ENCODE measurements at places on chromosomes 7 and 10. TPM values are rescaled to one million over a fixed set of nuclear protein-coding genes. Genes with fewer than 3 reads are reported as not detected.

DNA sequence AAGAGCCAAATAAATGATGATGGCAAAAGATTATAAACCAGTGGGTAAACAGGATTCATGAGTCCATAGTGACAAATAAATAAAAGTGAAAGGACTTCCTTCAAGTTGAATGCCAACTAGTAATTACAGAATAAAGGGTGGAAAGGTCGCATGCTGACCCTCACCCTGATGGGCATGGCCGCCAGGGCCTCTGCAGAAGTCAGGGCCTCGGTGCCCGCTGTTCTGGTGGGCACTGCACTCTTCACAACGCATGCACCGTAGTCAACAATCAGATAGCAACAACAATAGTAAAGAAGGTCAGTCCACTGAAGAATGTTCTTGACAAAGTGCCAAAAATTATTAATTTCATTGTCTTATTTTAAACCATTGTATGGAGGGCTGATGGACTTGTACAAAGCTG, 123.2 kb upstream of the LANCL2 start:
- H3K4me1 ChIP-seq, result peaks cover 7% of the 10 kb centered on the region
- H3K27me3 ChIP-seq, result peaks cover 1% of the 10 kb centered on the region
- no peak for DNase-seq
- no peak overlapping the region for H3K4me3 ChIP-seq
- H3K27ac ChIP-seq, result no peak overlapping the region

GRCh38 chr10:68560943-68561864, 1.1 kb downstream of the TET1 start:
- H3K36me3 ChIP-seq, result no peaks in the 10 kb centered on the region
- H3K4me3 ChIP-seq, result peak overlapping the region; percentile 95
- peaks cover 59% of the 10 kb centered on the region for H3K4me1 ChIP-seq

DNA sequence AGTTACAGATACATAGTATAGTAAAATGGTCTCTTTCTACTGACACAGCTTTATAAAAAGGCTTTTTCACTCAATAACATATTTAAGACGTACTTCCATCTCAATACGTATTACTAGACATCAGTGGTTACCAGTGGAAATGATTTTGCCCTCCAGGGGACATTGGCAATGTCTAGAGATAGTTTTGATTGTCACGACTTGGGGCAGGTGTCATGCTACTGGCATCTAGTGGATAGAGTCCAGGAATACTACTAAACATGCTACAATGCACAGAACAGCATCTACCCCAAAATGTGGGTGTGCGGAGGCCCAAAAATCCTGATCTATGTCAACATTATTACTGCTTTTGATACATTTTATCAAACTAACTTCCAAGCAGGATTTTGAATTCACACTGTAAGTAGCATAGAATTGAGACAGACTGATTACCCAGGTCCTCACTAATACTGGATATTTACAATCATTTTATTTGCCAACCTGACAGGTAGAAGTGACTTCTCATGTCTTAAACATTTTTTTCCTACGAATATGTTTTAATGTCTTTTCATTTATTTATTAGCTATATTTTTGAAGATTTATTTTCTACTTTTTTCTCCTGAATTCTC, 53.8 kb downstream of the HGF start:
- no peak overlapping the region for H3K27ac ChIP-seq
- no peaks in the 10 kb centered on the region for H3K27me3 ChIP-seq
- no peak overlapping the region for H3K4me3 ChIP-seq

- no peaks in the 10 kb centered on the region for H3K36me3 ChIP-seq
- no peaks in the 10 kb centered on the region for H3K27me3 ChIP-seq
- H3K27ac ChIP-seq, result no peak overlapping the region
- H3K4me3 ChIP-seq, result no peak overlapping the region
Observed at GRCh38 chr10:60957667-60958221, 13.8 kb upstream of the RHOBTB1 start.

DNA sequence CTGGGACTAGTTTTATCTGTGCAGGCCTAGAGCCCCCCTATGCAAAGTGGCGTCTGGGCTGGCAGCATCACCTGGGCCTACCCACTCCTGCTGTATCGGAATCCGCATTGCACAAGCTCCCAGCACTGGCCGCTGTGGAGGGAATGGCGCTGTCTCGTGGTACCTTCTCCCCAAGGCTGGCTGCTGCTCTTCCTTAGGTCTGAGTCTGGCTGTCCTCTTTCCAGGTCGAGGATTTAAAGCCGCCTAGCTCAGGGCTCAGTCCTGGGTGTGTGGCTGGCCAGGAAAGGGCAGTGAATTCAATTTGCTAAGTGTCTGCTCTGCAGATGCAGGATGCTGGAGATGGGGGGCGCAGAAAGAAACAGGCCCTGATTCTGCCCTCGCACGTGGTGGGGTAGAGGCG, 44.7 kb downstream of the MGMT start:
- no peaks in the 10 kb centered on the region for H3K27me3 ChIP-seq
- H3K36me3 ChIP-seq, result no peaks in the 10 kb centered on the region
- no peak overlapping the region for H3K4me3 ChIP-seq
- H3K27ac ChIP-seq, result no peak overlapping the region
- DNase-seq, result no peak

- H3K4me1 ChIP-seq, result no peaks in the 10 kb centered on the region
- no peaks in the 10 kb centered on the region for H3K27me3 ChIP-seq
- H3K36me3 ChIP-seq, result no peaks in the 10 kb centered on the region
- H3K4me3 ChIP-seq, result no peak overlapping the region
Observed at GRCh38 chr7:105327201-105327600, 61.5 kb downstream of the SRPK2 start.

DNA sequence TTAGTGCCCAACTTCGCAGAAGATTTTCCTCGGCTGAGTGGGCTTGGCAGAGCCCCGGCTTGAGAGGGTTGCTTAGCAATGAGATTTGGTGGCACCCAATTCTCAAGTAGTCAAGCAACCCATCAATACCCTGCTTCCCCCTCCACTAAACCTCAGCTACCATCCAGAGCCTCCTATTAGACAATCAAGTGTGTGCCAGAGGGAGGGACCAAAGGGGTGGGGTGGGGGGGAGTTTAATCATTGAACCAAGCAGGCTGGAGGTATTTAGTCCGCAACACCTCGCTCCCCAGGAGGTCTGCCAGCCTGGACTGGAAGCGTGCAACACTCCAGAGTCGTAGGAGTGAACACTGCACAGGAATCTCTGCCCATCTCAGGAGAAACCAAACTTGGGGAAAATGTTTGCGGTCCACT, at the start of gene HKDC1:
TSS of gene HKDC1 (plus strand) at position 292 of the 411 bp plus-strand sequence. CDS start at position 396, 104 bp downstream.
- peak within 1 kb of the TSS; percentile 57 for H3K4me3 ChIP-seq
- DNase-seq, result peak; percentile 53
- H3K4me1 ChIP-seq, result peaks cover 75% of the 10 kb centered on the region
- H3K36me3 ChIP-seq, result no peaks in the 10 kb centered on the region
- H3K27ac ChIP-seq, result peak within 1 kb of the TSS; percentile 77
- no peaks in the 10 kb centered on the region for H3K27me3 ChIP-seq

DNA sequence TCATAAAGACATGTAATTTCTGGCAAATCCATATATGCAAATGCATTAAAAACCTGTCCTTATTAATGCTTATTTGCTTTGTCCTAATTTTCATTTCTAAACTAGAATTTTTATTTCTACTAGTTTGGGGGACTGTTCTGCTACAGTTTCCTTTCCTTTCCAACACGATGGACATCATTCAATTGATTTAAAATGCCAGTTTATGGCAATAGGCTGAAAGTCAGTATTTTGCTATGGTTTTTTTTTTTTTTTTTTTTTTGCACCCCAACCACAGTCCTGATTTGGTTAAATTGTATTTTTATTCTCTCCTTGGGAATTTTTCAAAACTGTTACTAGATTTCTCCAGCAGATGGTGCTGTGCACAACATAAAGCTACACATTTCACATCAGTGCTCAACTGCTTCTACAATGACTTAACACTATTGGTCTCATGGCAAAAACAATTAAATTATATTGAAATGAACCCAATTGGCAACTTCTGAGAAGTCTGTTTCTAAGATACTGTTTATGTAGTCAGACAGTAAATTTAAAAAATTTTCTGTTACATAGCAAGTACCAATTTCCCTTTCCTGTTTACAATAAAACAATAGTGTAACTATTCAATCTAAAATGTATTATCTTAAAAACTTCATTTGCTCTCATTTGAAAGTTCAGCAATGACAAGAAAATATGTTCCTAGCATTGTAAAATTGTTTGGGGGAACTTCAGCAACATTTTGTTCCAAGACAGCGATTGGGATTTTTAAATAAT, 193.8 kb upstream of the CCDC6 start:
- DNase-seq, result peak; percentile 39
- H3K4me3 ChIP-seq, result no peak overlapping the region
- no peaks in the 10 kb centered on the region for H3K27me3 ChIP-seq
- no peak overlapping the region for H3K27ac ChIP-seq

GRCh38 chr7:100867776-100868485, 744 bp downstream of the TRIP6 start:
- DNase-seq, result no peak
- H3K36me3 ChIP-seq, result no peaks in the 10 kb centered on the region
- H3K4me1 ChIP-seq, result peaks cover 14% of the 10 kb centered on the region
- no peak overlapping the region for H3K4me3 ChIP-seq

- no peak overlapping the region for H3K27ac ChIP-seq
- peaks cover 6% of the 10 kb centered on the region for H3K36me3 ChIP-seq
- peaks cover 35% of the 10 kb centered on the region for H3K27me3 ChIP-seq
- DNase-seq, result no peak
Observed at GRCh38 chr7:157006829-157007469, 3.5 kb downstream of the MNX1 start.

- peak overlapping the region; percentile 43 for H3K4me3 ChIP-seq
- peaks cover 8% of the 10 kb centered on the region for H3K4me1 ChIP-seq
- peak overlapping the region; percentile 66 for H3K27ac ChIP-seq
Observed at GRCh38 chr7:5284304-5285281, 1.9 kb downstream of the SLC29A4 start.

DNA sequence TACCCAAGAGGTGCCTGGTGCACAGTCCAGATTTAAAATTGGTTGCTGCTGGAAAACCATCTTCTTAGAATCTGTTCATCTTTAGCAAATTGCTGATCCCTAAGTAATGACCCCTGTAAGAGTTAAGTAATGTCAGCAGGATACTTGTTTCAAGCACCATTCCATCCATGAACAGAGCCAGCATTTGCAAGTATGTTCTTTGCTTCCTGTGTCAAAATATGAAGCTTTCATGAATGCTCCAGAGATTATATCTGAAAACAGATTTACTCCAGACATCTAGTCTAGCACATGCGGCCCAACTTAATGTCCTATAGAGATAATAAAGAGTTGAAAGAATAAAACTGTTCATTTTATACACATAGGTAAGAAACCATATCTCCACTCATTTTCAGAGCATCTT, 98.7 kb upstream of the ZNF438 start:
- no peaks in the 10 kb centered on the region for H3K36me3 ChIP-seq
- DNase-seq, result no peak
- H3K27me3 ChIP-seq, result peaks cover 6% of the 10 kb centered on the region
- H3K27ac ChIP-seq, result no peak overlapping the region

DNA sequence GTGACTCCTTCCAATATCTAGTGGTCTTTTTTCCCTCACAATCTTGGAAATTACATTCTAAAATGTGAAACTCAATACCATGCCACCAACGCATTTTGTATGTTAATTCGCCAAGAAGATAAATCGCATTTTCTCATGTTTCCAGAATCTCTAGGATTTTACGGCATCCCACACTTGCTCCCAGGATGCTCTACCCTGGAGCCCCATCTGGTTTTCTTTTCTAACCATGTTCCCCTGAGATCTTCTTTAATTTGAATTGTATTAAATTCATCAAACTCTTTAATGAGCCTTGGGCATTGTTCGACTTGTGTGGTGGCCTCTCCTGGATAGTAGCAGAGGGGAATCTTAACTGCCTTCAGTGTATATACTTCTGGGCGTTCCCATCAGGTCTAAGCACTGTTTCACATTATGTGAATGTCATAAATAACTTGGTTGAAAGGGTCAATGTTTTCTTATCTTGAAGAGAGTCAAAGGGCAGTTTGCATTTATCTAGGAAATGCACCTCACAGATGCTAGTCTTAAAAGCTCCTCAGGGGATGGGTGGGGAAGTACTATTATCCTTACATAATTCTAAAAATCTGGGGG, 169.1 kb upstream of the MEOX2 start:
- H3K36me3 ChIP-seq, result no peaks in the 10 kb centered on the region
- H3K27me3 ChIP-seq, result no peaks in the 10 kb centered on the region
- no peak overlapping the region for H3K27ac ChIP-seq
- H3K4me3 ChIP-seq, result no peak overlapping the region
- H3K4me1 ChIP-seq, result no peaks in the 10 kb centered on the region
- no peak for DNase-seq

GRCh38 chr10:96339383-96339782, 19.4 kb downstream of the OPALIN start:
- no peak overlapping the region for H3K27ac ChIP-seq
- H3K27me3 ChIP-seq, result no peaks in the 10 kb centered on the region
- DNase-seq, result no peak
- H3K4me3 ChIP-seq, result no peak overlapping the region
- H3K36me3 ChIP-seq, result no peaks in the 10 kb centered on the region

GRCh38 chr7:82122275-82122674, 321.3 kb downstream of the CACNA2D1 start:
- H3K4me3 ChIP-seq, result no peak overlapping the region
- H3K27ac ChIP-seq, result no peak overlapping the region
- H3K27me3 ChIP-seq, result no peaks in the 10 kb centered on the region
- H3K4me1 ChIP-seq, result no peaks in the 10 kb centered on the region
- no peaks in the 10 kb centered on the region for H3K36me3 ChIP-seq

DNA sequence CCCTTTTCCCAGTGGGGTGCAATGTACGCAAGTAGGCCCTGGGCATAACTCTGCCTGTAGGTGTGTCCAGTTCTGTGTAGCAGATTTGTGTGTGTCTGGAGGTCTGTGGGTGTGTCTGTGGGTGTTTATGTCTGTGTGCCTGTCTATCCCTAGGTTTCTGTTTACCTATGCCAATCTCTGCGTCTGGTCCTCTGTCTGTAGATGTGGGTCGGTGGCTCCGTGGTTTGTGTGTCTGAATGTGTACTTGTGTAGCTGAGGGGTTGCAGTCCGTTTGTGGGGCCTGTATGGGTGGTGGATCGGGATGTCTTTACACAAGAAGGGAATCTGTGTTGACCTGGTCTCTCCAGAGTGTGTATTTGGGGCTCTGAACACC, 932 bp downstream of the NYAP1 start:
- no peaks in the 10 kb centered on the region for H3K36me3 ChIP-seq
- no peak for DNase-seq
- peaks cover 58% of the 10 kb centered on the region for H3K4me1 ChIP-seq
- H3K27ac ChIP-seq, result no peak overlapping the region
- H3K27me3 ChIP-seq, result peaks cover 44% of the 10 kb centered on the region

- H3K27ac ChIP-seq, result no peak overlapping the region
- DNase-seq, result no peak
- H3K36me3 ChIP-seq, result no peaks in the 10 kb centered on the region
- H3K4me3 ChIP-seq, result no peak overlapping the region
- H3K4me1 ChIP-seq, result no peaks in the 10 kb centered on the region
Observed at GRCh38 chr7:51075681-51076580, 240.7 kb downstream of the COBL start.

GRCh38 chr7:99141841-99142726, 1.8 kb downstream of the SMURF1 start:
- peak overlapping the region; percentile 97 for H3K4me3 ChIP-seq
- DNase-seq, result peak; percentile 23
- peaks cover 55% of the 10 kb centered on the region for H3K4me1 ChIP-seq
- no peaks in the 10 kb centered on the region for H3K36me3 ChIP-seq
- H3K27ac ChIP-seq, result peak overlapping the region; percentile 78
- no peaks in the 10 kb centered on the region for H3K27me3 ChIP-seq

MUC3A gene
- total RNA-seq, result not detected

DMBT1 gene
- not detected for total RNA-seq

MYO1G gene
- 0.28 TPM for total RNA-seq

ADAMTS14 gene
- not detected for total RNA-seq

NKX1-2 gene
- total RNA-seq, result not detected

BTBD16 gene
- total RNA-seq, result 5.0 TPM

BICC1 gene
- 0.18 TPM for total RNA-seq

ZNF365 gene
- total RNA-seq, result not detected

CALHM1 gene
- total RNA-seq, result not detected

HIF1AN gene
- total RNA-seq, result 10.7 TPM

RADIL gene
- total RNA-seq, result 0.52 TPM

MMP21 gene
- not detected for total RNA-seq

ANLN gene
- total RNA-seq, result 72.0 TPM

Measured in HepG2 (cell line).